SJCRH30 (cell line): ENCODE measurements at places on chromosomes 3 and 15. TPM values are rescaled to one million over a fixed set of nuclear protein-coding genes. Genes with fewer than 3 reads are reported as not detected.

The CHRNA3 gene
- total RNA-seq, result not detected in 2 replicates

DNA sequence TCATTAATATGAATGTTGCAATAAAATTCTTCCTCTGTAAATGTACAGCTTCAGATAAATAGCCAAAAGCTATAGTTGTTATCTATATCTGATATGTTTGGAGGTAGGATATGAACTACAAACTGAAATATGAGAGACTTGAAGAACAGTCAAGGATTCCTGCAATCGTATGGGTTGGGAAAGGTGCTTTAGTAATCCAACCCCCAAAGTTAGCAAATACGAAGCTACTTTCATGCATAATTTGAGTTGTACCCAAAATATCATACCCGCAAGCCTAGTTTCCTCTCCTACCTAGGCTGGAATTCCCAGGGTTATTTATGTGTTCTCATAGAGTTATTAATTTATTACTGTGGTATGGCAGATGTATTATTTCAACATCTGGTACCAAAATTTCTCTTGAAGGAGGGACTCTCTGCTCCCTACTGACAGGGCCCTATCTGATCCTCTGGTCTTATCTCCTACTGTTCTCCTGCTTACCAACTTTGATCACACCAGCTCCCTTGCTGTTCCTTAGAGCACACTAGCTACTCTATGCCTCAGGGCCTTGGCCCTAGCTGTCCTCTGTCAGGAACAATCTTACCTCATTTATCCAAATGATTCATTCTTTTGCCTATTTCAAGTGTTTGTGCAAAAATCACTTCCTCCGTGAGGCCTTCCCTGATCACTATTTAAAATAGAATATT is 140.4 kb upstream of the CCDC54 start:
- DNase-seq, result no peak

DNA sequence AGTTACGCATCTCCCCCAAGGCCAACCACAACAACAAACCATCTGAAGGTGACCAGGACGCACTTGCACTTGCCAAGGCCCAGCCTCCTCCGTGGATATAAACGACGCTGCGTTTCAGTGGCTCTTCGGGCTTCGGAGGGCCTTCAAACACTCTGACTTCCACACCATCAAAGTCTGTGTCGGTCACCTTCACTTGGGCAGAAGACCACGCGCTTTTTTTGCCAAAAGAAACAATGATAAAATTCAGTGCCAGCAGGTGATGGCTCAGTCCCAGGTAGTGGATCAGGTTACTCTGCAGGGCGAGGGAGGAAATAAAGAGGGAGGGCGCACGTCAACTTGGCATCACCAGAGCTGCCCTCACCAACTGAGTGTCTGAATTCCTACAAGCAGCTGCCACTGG is 63.0 kb downstream of the NCEH1 start:
- DNase-seq, result no peak

The HTR3E gene
- total RNA-seq, result 6.5 and 8.0 TPM in 2 replicates

The TMCO5A gene
- not detected in 2 replicates for total RNA-seq

GRCh38 chr15:56586206-56586605 is 121.3 kb upstream of the MNS1 start:
- no peak for DNase-seq

- DNase-seq, result no peak
These were observed 1.2 kb downstream of the RTP1 start for GRCh38 chr3:187198490-187198889.

DNA sequence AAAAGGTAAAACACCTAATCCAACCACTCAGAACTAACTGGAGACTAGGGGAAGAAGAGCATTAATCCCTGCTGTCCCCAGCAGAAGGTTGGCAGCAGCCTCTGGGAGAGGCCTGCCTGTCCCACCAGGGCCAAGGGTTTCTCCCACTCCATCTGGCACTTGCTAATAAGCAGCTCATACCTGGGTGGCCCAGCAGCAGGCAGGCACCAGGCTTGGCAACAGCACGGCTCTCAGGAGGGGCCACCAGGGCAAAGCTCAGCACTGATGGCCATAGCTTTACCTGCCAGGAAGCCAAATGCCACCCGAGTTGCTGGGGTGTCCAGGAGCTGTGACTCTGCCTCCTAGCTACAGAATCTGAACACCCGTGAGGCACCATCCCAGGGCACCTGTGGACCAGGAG is 58.3 kb downstream of the BOC start:
- DNase-seq, result no peak

- DNase-seq, result no peak
These were observed 163.8 kb downstream of the SUCLG2 start for GRCh38 chr3:67490658-67491057.

DNA sequence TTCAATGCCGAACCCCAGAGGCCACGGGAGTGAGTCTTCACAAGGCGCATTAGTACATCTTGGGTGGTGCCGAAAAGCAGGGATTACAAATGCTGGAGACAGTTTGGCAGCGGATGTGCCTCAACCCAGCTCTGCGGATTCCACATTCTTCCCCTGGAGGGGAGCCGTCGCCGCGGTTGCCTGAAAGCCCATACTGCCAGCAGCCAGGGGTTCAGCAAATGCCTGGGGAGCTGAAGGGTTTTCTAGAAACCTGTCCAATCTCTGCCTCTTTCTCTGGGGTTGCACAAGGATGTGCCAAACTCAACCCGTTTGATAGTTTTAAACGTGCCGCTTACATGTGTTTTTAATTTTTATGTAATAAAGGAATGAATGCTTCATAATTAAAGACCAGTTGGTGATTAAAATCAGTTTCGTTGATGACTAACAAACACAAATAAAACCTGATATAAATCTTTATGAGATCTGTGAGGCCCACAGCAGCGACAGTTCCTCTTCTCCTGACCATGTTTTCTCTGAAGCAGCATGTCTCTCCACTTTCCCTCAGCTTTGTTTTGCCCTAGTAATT is 74.6 kb upstream of the LEKR1 start:
- DNase-seq, result peak; percentile 92

The FAM43A gene
- 1.9 TPM in 2 replicates for total RNA-seq

GRCh38 chr3:171878461-171879225 is 35.5 kb downstream of the TMEM212 start:
- DNase-seq, result no peak

The SLC9C1 gene
- total RNA-seq, result not detected in 2 replicates
